ENCODE measurements at places on chromosomes 6 and 20.

GRCh38 chr6:150857945-150858308 is 7.6 kb upstream of the MTHFD1L start:
- DNase-seq = no peak

DNA sequence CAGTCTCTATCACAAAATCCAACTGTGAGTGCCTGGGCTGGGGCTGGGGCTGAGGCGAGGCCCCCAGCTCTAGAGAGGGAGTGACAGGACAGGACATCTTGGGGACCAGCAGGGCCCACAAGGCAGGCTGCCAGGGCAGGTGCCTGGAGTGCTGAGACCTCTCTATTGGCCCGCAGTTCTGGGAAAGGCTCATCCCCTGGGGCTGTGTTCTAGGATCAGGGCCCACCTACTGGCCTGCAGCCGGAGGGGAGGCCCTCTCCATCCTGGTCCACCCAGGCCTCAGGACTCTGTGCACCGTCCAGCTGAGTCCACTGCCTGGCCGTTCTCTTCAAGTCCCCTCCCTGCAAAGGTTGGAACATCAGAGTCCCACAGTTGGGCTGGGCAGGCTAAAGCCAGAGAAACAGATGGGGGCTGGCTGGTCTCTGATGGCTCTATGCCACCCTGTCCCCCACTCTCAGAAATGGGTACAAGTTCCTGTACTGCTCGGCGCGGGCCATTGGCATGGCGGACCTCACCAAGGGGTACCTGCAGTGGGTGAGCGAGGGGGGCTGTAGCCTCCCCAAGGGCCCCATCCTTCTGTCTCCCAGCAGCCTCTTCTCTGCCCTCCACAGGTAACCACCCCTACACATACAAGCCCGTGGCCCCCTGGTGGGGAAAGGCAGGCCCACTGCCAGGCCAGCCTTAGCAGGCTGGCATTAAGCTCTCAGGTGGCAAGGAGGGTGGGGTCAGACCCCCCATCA is 9.0 kb downstream of the EMILIN3 start:
- DNase-seq = no peak

- DNase-seq = no peak
These were observed 1.7 kb upstream of the NHSL1 start for GRCh38 chr6:138500867-138501446.

GRCh38 chr20:46237227-46237626 is 71.1 kb downstream of the CDH22 start:
- DNase-seq = no peak
